ENCODE measurements at places on chromosomes 2 and 18.

GRCh38 chr2:168320267-168320666 lies 72.9 kb upstream of the STK39 start:
- no peak for DNase-seq

- no peak for DNase-seq
Measured at GRCh38 chr2:238878051-238878735, 30.3 kb downstream of the TWIST2 start.

DNA sequence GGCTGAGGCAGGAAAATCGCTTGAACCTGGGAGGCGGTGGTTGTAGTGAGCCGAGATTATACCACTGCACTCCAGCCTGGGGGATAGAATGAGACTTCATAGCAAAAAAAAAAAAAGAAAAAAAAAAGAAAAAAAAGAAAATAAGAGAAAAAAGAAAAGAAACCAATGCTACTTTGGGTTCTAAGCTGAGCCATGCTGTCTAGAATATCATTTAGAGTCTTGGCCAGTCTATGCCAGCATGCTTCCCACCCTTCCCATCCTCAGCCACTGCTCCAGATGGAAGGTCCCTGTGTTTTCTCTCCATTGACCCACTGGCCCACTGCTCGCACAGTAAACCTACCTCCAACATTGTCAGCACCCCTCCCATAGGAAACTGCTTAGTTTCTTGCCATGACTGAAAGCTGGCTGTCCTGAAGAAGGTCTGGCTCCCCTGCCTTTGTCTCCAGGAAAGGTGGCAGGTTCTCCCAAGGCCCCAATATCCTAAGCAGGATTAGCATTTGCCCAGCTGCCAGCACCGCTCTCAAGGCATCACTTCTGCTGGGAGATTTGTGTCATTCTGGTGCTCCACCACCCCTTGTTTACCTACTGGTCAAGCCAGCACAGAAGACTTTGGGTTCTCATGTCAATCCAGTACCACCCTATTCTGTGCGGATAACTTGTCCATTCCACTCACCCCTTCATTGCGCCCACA lies 47.3 kb upstream of the PAPOLG start:
- DNase-seq = no peak

DNA sequence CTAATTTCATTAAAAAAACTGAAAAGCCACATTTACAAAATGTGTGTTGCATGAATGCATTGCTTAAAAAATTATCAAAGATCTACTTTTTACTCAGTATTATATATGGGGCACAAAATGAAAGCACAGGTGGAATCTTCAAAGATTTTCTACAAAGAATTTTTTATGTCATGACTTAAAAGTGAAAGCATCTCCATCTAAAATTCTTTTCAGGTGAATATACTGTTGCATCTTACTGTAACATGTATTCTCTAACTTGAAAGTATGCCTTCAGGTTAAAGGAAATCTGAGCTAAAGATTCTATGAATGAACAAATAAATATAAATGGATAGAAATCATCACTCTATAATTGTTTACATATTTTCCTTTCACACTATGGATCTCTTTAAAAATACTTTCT lies 66.8 kb upstream of the WDR75 start:
- no peak for DNase-seq

- DNase-seq = no peak
Measured at GRCh38 chr2:113166187-113166645, 7.6 kb upstream of the PSD4 start.

DNA sequence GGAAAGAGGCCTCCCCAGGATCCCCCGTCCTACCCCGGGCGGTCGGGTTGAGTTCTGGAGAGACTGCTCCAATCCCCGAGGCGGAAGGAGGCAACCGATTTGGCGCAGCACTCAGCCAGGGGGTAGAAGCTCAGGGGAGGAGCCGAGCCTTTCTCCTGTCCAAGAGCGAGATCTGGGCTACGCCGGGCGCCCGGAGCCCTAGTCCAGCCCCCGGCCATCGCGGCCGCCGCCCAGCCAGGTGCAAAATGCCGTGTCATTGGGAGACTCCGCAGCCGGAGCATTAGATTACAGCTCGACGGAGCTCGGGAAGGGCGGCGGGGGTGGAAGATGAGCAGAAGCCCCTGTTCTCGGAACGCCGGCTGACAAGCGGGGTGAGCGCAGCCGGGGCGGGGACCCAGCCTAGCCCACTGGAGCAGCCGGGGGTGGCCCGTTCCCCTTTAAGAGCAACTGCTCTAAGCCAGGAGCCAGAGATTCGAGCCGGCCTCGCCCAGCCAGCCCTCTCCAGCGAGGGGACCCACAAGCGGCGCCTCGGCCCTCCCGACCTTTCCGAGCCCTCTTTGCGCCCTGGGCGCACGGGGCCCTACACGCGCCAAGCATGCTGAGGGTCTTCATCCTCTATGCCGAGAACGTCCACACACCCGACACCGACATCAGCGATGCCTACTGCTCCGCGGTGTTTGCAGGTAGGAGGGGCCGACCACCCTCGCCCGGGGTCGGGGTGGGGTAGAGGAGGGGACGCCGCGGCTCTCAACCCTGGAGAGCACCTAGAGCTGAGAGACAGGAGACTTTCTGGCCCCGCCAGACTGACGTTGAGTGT lies at the start of gene DYSF:
Gene DYSF, plus strand, starts transcription at position 158 of the 817 bp plus-strand sequence.
- DNase-seq = peak; percentile 37

GRCh38 chr18:50429207-50429948 lies 54.5 kb downstream of the SKA1 start:
- DNase-seq = peak; percentile 48

- DNase-seq = no peak
Measured at GRCh38 chr2:69936906-69937305, 22.0 kb downstream of the MXD1 start.

Data from B cell (primary cell).